Activated T-helper 2 cell treated with anti-CD3 and anti-CD28 coated beads, Interferon-gamma antibody, Interleukin-2, Interleukin-4, amounts not matched to agents 10 μg/mL and 5 μg/mL and 100 μg/mL, durations not matched to agents 14 hours and 24 hours and 36 hours (primary cell): ENCODE measurements at places on chromosomes 4 and X.

DNA sequence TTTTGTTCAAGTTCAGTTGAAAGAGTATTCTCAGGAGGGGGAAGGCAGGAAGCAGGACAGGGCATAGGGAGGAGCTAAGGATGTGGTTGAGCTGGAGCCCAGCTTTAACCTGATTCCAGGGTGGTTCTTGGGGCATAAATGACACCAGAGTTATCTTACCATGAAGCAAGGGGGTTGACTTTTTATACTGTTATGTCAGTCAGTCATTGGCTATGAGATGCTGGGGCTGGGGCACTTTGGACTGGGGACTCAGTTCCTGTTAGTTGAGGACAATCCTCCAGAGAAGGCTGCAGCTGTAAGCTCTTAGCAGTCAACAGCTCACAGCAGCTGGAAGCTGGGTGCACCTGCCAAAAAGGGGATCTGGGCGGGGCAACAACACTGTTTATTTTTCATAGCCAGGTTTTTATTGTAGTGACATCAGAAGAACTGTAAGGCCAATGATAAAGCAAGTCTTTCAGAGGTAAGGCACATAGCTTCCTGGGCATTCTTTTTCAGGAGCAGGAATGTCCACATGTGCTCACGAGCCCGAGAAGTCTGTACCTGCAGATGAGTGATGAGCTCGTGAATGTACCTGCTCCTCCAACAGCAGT is 78.5 kb downstream of the MID1IP1 start:
- DNase-seq = peak; percentile 8

DNA sequence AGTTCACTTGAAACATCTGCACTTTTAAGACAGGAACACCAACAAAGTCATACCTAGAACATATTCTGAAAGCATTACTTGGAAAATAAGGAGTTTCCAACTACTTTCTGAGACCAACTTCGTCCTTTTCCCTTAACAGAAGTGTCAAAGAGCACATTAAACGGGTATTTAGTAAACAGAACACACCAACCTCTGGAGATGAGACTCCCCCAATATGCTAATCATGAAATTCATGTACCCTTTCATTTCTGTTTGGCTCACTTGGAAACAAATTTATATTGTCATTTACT is 69.2 kb downstream of the NOCT start:
- no peak for DNase-seq

DNA sequence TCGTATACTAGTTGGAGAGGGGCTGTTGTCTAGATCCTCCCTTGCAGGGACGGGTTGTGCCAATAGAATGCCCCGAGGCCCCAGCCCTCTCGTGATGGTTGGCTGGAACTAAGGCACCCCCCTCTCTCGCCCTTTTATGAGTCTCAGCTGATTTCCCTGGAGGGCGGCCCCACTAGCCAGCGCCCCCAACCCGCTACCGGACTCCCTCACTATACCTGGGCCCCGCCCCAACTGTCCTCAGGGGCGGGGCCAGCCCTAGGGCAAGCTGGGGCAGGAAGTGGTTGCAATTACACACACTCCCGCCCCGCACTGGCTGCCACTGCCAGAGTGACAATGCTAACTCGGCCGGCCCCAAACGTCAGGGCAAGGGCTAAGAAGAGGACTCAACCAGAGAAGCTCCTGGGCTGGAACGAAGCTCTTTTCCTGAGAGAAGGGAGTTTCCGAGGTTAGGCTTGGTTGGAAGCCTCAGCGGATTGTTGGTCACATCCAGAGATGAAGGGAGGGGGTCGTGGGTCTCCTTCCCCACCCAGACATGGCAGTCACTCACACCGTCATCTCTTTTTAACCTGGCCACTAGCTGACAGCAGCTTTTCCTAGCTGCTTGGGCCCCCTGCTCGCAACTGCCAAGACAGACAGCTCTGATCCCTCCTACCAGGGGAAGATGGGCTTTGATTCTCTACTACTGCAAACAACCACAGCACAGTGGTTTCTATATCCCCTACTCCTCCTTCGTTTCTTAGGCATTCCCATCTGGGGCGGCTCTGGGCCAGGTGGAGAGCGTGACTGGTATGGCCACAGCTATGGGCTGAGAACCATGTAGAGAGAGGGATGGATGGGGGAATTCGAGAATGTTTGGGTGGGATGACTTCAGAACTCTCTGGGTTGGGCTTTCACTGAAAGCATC is 21.0 kb upstream of the BCORL1 start:
- DNase-seq = peak; percentile 70

- no peak for DNase-seq
These were observed 56.3 kb downstream of the PPEF2 start for GRCh38 chr4:75845992-75846391.

GRCh38 chr4:188091-188490 is 63.8 kb downstream of the ZNF718 start:
- no peak for DNase-seq

GRCh38 chr4:106530821-106531220 is 162.2 kb upstream of the GIMD1 start:
- DNase-seq = no peak

DNA sequence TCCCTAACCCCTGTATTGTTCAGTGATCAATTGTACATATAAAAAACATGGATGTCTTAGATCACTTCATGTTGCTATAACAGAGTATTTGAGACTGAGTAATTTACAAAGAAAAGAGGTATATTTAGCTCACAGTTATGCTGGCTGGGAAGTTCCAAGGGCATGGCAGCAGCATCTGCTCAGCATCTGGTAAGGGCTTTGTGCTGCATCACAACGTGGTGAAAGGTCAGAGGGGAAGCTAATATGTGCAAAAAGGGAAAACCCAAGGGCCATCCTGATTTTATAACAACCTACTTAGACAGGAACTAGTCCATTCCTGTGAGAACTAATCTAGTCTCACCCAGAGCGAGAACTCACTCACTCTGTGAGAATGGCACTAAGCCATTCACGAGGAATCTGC is 128.2 kb upstream of the OTUD4 start:
- no peak for DNase-seq

GRCh38 chr4:6478546-6479220 is 6.3 kb upstream of the PPP2R2C start:
- DNase-seq = no peak

- no peak for DNase-seq
These were observed 28.5 kb downstream of the TRIM2 start for GRCh38 chr4:153232768-153233167.

- peak; percentile 30 for DNase-seq
These were observed 390.3 kb downstream of the SH2D1A start for GRCh38 chrX:124736553-124737270.
